NCI-H187 treated with DMSO at 0.1 percent for 48 hours (cell line): ENCODE measurements at places on chromosomes 3 and 15.

- no peak for DNase-seq
Measured at GRCh38 chr3:51686512-51687215, 15.6 kb downstream of the TEX264 start.

DNA sequence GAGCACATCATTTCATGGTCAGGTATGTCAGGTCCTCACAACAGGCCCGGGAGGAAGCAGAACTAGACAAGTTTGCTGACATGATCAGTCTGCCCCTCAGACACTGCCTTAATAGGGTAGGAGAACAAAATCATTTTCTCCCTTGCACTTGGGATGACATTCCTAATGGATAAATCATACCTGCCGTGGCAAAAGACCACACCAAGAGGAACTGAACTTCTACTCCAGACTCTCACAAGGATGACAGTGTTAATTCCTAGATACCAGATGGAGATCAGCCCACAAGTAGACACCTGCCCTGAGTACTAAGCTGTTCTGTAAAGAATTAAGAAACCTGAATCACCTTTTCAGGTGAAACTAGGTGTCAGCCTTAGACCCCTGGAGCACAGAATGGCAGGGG is 19.5 kb downstream of the SIAH2 start:
- DNase-seq, result no peak

GRCh38 chr15:35013370-35013769 is 25.3 kb upstream of the ZNF770 start:
- no peak for DNase-seq

- no peak for DNase-seq
Measured at GRCh38 chr15:73699249-73700040, 15.3 kb downstream of the CD276 start.

DNA sequence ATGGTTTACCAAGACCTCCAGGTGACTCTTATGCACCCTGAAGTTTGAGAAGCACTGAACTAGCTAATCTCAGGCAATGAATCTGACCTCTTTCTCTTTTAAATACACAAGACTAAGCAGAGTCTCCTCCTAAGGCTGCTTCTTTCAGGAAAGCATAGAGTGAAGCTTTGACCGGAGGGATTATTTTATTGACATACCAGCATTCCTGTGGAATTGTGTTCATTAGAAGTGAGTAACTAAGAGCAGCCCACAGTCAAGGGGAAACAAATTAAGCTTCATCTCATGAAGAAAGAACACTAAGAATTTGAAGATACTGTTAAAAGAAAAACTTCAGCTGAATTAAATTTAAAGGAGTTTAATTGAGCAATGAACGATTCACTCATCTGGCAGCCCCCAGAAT is 963.5 kb downstream of the NTRK3 start:
- DNase-seq, result no peak

- DNase-seq, result no peak
Measured at GRCh38 chr15:64246364-64247189, 83.8 kb upstream of the PPIB start.

DNA sequence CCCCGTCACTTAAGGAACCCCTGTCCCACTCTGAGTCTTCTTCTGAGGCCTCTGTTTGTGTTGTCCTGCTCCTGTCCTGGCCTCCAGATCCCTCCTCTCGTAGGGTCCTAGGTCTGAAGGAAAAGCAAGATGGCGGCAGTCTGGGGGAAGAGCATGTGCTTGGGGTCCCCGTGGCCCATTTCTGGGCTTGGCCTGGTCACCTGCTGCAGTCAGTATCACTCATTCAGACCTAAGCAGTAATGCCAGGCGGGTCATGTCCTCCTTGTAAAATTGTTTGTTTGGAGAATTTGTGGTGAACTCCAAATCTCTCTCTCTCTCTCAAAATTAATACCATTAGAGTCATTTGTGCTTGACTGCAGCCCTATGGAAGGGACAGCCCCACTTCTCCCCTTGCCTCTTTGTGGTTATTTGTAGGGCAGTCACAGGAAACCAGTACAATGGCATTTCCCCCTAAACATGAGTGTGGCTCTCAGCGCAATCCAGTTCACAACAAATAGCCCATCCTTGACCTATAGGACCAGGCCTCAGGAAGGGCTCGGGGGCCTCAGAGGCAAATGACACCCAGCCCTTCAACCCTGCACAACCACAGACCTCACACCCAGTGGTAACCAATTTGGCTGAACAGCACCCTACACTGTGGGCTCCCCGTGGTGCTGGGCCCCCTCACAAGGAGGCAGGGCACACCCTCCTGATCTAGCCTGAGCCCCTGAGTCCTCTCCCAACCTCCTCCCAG is 173.5 kb downstream of the OR4M2 start:
- DNase-seq, result no peak

DNA sequence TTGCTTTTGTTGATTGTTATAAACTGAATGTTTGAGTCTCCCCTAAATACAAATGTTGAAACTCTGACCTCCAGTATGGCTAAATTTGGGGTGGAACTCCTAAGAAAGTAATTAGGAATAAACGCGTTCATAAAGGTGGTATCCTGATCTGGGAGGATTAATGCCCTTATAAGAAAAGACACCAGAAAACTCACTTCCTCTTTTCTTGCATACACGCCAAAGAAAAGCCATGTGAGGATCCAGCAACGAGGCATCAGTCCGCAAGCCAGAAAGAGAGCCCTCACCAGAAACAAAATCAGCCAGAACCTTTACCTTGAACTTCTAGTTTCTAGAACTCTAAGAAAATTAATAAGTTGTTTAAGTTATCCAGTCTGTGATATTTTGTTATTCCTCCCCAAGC is 37.4 kb upstream of the AZI2 start:
- no peak for DNase-seq
